ENCODE measurements at places on chromosomes 11 and 22.

DNA sequence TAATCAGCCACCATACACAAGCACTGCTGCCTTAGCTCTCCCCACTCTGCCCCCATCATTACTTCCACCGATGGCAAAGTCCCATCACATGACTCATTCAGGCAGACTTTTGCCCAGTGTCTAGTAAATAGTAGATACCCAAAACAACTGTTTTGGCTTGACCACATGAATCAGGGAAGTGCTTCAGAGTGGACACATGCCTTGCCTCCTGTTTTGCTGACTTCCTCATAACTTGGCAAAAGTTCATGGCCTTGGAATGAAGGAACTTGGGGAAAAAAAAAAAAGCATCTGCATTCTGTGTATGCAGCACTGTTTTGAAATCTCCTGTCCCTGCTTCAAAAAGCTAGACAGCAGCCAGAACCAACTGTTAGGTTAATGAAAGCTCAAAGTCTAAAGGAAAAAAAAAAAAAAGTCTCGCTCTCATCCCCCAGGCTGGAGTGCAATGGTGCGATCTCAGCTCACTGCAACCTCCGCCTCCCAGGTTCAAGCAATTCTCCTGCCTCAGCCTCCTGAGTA is 335.3 kb downstream of the FAM181B start:
- DNase-seq: no peak

DNA sequence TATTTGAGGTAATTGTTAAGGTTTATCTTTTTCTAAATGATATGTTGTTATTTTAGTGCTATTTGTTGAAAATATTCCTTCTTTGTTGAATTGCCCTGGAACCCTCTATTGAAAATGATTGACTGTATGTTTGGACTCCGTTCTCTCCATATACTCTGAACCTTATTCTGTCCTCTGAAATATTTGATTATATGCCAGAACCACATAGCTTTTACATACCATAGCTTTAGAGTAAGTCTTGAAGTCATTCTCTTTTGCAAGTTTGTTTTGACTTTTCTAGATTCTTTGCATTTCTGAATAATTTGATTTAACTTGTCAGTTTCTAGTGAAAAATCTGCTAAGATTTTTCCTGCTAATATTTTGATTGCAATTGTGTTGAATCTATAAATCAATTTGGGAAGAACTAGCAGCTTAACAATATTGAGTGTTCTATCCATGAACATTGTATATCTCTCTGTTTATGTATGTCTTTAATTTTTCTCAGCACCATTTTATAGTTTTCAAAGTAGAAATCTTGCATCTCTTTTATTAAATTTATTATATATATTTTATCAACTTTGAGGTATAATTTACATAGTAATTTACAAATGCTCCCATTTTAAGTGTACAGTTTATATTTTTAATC is 51.7 kb upstream of the PITPNB start:
- no peak for DNase-seq

DNA sequence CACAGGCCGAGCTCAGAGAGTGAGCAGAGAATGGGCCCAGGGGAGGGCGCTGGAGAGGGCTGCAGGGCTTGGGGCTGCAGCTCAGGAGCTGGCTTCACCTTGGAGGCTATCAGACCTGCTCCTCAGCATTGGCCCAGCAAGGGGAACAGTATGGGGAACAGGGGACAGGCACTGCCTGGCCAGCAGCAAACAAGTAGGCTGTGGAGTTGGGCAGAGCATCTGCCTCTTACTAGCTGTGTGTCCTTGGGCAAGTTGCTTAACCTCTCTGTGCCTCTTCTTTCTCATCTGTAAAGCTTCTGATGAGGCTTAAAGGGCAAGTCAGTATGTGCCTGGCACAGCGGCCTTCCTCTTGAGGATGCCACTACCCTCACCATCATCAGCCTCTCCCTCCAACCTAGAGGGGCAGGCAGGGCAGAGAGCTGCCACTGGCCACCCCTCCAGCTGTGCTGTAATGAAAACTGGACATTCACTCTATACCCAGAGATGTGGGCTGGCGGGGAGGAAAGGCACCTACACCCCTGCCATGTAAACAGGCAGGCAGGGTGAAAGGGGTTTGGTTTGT is 7.5 kb upstream of the CDKN1C start:
- DNase-seq: no peak

GRCh38 chr22:37547251-37547741 is 13.0 kb upstream of the CDC42EP1 start:
- DNase-seq: no peak

DNA sequence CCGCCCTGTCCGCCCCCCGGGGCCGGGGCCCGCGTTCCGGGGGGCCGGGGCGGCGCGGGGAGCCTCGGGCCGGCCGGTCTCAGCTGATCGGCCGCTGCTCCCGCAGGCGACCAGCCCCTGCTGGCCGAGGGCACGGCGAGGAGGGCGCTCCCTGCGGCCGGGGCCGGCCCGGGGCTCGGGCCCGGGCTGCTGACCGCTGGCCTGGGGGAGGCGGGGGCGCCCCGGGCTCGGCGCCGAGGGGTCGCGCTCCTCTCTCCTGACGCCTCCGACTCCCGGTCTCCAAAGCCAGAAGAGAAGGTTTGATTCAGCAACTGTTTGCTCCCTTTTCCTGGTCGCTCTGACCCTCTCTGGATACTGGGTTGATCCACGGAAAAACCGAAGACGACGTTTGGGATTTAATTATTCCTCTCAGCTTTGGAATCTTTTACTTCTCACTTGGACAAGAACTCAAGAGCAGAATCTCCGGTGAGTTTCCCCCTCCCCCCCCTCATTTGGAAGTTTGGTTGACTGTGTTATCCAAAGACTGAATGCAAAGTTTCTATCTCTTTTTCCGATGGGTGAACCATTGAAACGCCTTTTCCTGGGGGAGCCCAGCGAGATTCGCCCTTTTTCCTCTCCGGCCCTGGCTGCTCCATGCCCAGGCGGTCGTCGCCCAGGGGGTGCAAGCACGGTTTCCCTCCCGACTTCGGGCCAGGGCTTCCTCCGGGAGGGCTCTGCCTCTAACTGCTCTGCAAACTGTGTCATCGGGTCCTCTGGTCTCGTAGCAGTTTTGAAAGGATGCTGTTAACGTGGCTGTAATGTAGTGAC is 725 bp downstream of the KDM2A start:
- no peak for DNase-seq

DNA sequence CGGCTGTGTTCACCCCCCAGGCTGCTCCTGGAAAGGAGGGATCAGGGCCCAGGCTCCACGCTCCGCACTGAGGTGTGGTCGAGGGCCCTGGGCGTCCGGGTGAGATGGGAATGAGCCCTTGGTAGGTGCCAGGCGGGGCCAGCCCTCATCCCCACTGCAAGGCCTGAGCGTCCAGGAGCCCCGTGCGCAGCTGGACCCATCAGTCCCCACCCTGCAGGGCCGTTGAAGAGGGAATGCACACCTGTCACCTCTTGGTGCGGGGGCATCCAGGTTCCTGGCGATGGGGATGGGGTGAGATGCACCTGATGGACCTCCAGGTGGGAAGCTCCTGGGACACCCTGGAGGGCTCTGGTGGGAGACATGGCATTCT is 72.2 kb downstream of the KCNQ1 start:
- DNase-seq: no peak

GRCh38 chr11:110738641-110739040 is 26.4 kb upstream of the ARHGAP20 start:
- DNase-seq: no peak

- no peak for DNase-seq
Observed at GRCh38 chr11:64040684-64041322, 5.1 kb downstream of the FLRT1 start.

DNA sequence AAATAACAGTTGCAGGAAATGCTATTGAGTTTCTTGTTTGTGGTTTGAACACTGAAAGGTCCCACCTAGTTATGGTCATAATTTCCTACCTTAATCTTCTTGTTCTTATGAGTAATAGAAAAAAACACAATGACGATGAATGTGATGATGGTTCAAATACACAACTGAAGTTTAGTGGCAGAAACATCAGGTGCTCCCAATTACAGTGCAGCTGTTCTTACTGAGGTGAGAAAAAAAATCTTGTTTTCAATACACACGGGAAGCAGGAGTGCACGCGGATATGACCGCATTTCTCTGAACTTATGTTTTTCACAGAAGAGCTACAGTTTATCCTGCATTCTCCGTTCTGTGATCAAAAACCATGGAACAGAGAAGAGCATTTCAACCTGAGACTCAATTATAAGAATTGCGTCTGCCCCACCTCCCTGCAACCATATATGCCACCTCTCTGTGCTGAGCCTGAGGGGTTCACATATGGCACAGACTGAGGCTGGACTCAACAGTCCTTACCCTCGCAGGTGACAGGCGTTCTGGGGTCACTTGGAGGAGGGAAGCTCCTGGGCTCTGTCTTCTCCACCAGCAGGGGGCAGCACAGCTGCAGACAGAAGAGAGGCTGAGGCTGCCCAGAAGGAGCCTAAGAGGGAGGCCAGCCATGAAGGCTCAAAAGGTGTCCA is 99.7 kb upstream of the IGLL5 start:
- DNase-seq: peak; percentile 6

DNA sequence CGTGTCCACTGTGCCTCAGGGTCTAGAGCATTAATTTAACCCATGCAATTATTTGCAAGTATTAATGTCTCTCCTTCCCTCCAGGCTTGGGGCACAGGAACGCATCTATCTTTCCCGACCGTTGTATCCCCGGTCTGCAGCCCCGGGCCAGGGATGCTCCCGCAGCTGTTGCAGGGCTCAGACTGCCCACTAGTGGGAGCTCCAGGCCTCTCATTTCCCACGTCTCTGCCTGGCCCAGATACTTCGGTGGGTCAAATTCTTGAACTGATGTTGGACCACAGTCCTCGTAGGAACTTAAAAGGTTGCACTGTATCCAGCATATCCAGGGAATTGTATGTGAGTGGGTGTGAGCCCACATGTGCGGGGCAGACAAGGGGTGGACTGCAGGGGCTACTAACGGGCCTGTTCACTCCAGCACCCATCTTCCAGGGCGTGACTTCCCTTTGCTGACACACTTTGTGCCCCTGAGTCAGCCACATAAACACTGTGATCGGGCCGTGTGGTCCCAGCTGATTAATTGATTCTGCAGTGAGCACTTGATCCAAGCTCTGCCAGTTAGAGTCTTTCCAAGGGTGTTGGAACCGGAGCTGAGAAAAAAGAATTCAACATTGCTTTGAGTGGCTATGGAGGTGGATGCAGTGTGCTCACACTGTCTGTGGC is 451.3 kb downstream of the TBC1D22A start:
- DNase-seq: no peak

DNA sequence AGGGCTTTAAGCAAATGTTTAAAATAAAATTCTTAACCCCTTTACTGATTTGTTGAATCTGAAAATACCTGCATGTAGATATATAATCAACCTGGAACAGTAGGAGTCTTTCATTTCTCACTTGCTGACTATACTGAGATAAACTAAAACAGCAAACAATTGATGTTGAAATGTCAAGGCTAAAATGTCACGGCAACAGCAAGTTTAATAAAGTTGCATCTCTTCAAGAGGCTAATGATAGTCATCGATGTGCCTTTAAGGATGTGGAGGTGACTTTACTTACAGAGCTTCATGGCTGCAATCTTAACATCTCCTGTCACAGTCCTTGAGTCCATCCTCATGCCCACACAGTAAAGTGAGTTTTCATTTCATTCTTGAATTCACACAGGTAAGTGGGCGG is 3.6 kb upstream of the PRRG4 start:
- DNase-seq: no peak

- DNase-seq: no peak
Observed at GRCh38 chr11:94519478-94520084, 7.3 kb downstream of the C11orf97 start.

- DNase-seq: no peak
Observed at GRCh38 chr11:19374151-19374569, 133.4 kb upstream of the E2F8 start.

DNA sequence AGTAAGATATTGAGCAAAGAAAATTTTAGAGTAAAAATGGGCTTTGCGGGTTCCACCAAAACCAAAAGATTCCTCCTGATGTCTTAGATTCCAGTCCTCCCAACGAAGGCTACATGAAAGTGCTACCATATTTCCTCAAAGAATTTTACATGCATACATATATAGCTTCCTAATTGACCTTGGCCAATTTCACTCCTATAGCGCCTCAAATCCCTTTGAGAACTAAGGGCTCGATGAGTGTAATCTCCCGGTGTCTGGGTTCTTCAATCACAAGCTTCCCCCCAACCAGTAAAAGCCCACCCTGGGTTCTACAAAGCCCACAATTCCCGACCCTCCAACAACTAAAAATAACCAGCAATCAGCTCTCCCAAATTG is 1.2 kb downstream of the SIK3 start:
- DNase-seq: no peak

GRCh38 chr11:113014262-113015097 is 53.3 kb downstream of the NCAM1 start:
- DNase-seq: peak; percentile 25

DNA sequence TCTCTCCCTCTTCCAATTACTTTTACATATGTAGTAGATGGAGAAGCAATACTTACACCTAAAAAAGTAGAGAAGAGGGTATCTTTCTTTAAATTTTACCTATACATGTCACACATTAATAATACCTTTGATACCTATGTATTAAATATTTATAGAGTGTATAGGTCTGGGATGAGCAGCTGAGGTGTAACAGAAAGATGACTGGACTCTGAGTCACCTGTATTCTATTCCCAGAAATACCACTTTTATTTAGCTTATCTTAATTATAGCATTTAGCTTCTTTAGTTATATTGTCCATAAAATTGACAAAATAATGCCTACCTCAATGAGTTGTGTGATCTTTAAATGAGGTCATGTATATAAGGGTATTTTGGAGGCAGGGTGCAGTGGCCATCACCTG is 30.6 kb upstream of the YAP1 start:
- DNase-seq: no peak

DNA sequence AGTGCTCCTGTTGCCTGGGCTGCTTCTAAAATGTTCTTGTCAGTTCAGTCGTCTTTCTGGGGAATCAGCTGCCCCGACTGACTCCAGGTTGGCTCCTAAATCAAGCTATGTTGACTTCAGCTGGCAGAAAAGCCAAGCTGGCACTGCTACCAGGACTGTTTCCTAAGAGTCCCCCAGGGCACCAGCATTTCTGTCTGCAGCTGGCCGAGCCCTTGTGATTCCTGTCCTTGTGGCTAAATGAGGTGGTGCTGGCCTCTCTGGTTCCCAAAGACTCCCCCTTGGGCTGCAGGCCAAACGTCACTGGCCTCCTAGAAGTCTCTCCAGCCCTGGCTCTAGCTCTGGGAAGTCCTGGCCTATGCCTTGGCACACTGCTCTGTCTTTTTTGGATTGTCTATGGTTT is 31.1 kb downstream of the GRAMD1B start:
- DNase-seq: no peak

DNA sequence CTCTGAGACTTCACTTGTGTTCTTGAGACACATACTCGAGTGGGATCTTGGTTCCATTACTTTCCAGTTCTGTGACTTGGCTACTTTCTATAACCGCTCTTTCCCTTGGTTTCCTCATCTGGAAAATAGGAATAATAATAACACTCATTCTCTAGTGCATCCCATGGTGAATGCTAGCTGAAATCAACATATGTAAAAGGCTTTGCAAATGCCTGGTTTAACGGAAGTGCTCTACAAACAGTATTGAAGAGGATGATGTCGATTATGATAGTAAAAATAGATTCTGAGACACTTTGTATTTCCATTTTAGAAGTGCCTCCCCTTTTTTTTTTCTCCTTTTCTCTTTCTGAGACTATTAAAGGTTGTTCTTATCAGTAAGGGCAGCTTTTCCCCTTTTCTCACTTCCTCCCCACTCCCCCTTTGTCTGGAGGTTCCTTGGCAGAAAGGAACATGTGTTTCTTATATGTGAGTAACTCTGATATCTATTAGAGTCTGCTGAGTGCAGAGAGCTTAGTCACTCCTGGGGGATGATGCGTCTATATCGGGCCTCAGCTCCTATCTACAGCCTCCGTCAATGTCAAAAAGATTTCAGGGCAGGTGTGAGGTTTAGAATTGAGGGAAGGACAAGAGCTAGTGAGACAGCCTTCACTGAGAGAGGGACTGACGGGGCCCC is 489.3 kb downstream of the NTM start:
- no peak for DNase-seq

GRCh38 chr11:124285610-124286344 is 28.0 kb downstream of the OR8D1 start:
- no peak for DNase-seq
